ENCODE measurements at places on chromosomes 6 and 20. TPM values are rescaled to one million over a fixed set of nuclear protein-coding genes. Genes with fewer than 3 reads are reported as not detected.

The PGC gene
- not detected for total RNA-seq

DNA sequence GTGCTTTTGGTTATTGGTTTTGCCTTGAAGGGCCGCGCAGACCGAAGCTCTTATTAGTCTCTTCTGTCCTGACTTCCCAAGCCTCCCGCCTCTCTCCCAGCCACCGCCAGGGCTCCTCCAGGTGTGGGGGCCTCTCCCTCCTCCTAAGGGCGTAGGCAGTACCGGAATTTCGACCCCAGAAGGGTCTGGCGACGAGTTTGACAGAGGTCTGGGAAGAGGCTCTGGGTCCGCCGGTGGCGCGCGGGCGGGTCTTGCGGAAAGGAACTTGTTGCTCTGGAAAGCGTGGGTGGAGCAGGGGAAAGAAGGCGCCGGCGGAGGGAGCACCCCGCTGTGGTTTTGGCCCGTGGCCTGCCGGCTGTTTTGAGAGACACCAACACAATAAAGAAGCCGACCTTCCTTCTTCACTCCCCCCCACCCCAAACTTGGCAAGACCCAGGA lies 1.8 kb downstream of the PCSK2 start:
- no peak for DNase-seq

DNA sequence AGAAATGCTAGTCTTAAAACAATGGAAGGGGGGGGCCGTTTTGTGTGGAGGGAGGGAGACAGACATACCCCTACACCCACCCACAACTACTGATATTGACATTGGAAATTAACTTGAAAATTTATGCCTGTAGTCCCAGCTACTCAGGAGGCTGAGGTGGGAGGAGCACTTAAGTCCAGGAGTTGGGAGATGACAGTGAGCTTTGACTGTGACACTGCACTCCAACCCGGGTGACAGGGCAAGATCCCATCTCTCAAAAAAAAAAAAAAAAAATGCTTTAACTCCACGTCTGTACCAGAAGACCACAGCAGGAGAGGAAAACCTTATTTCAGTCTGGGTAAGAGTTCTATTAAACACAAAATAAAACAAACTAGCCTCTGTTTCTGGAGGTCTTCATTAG lies 2.2 kb downstream of the TBC1D20 start:
- no peak for DNase-seq

DNA sequence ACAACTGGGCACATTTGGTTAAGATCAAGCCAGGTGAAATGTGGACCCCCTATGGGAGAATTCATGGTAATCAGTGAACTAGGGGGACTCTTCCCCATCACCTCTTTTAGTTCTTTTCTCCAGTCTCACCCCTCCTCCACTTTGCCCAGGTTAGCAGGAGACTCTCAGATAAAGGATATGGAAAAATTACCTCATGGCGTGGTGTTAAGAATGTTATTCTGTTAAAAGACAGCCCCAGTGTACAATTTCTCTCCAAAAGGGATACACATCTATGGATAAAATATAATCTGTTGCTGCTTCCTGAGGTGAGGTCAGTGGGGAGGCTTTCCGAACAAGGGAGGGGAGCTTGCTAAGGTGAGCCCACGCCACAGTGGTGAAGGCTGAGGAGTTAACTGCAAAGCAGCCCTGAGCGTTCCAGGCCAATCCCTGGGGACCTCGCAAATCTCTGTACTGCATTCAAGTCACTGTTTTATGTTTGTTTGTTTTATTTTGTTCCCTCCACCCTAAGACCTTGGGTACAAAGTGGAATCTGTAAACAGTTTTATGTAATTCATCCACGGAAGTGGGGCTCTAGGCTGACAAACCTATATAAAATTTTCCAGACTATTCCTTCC lies 52.0 kb downstream of the ADGRF1 start:
- DNase-seq, result no peak

The GJA10 gene
- total RNA-seq, result not detected

- no peak for DNase-seq
Measured at GRCh38 chr6:93498713-93499112, 79.4 kb upstream of the EPHA7 start.

The SLC22A2 gene
- total RNA-seq, result not detected

The PDE7B gene
- 0.29 TPM for total RNA-seq

The PSORS1C2 gene
- total RNA-seq, result not detected

GRCh38 chr6:139364302-139364981 lies 10.0 kb downstream of the CITED2 start:
- DNase-seq, result no peak

Measured in activated CD8-positive, alpha-beta T cell treated with anti-CD3 and anti-CD28 coated beads, Interleukin-2, amount 10 ng/mL, durations not matched to agents 7 days and 5 days (primary cell).